Subcutaneous preadipocyte (primary cell): ENCODE measurements at places on chromosomes 7 and 10. TPM values are rescaled to one million over a fixed set of nuclear protein-coding genes. Genes with fewer than 3 reads are reported as not detected.

CTTNBP2 gene
- 1.1 and 2.3 TPM in 2 replicates for total RNA-seq

HOXA9 gene
- total RNA-seq: 8.8 and 15.2 TPM in 2 replicates

MAGI2 gene
- total RNA-seq: 9.2 and 10.8 TPM in 2 replicates

PRSS1 gene
- total RNA-seq: not detected in 2 replicates

XRCC2 gene
- 3.7 and 9.2 TPM in 2 replicates for total RNA-seq

MYOZ1 gene
- not detected in 2 replicates for total RNA-seq

SHH gene
- not detected in 2 replicates for total RNA-seq

PHKG1 gene
- 1.2 and 1.8 TPM in 2 replicates for total RNA-seq

HOXA1 gene
- 0.73 and 1.4 TPM in 2 replicates for total RNA-seq

PPP1R9A gene
- total RNA-seq: under 0.01 and 0.39 TPM in 2 replicates

RALA gene
- total RNA-seq: 19.5 and 25.2 TPM in 2 replicates

OR2A5 gene
- not detected in 2 replicates for total RNA-seq

AGR3 gene
- not detected in 2 replicates for total RNA-seq

ENO4 gene
- total RNA-seq: under 0.01 TPM in 1 of 2 replicates, not detected in the other

SFRP4 gene
- under 0.01 and 0.37 TPM in 2 replicates for total RNA-seq

PCLO gene
- total RNA-seq: under 0.01 TPM in 1 of 2 replicates, not detected in the other

FRAT2 gene
- total RNA-seq: 6.5 and 6.6 TPM in 2 replicates

ANAPC16 gene
- total RNA-seq: 29.9 and 38.6 TPM in 2 replicates

MACROH2A2 gene
- total RNA-seq: 4.3 and 6.2 TPM in 2 replicates

TMEM72 gene
- total RNA-seq: not detected in 2 replicates

PIK3CG gene
- not detected in 2 replicates for total RNA-seq

GRM3 gene
- total RNA-seq: not detected in 2 replicates

CASTOR2 gene
- 8.4 and 9.9 TPM in 2 replicates for total RNA-seq

OR9A2 gene
- total RNA-seq: not detected in 2 replicates

EPO gene
- not detected in 2 replicates for total RNA-seq

CHAT gene
- total RNA-seq: not detected in 2 replicates

AKR1C4 gene
- total RNA-seq: not detected in 2 replicates

CYP26A1 gene
- total RNA-seq: not detected in 2 replicates

OR6V1 gene
- not detected in 2 replicates for total RNA-seq

MEPCE gene
- total RNA-seq: 36.4 and 56.1 TPM in 2 replicates

BMPER gene
- total RNA-seq: 10.2 and 16.2 TPM in 2 replicates
